T-helper 1 cell treated with Interleukin-12 subunit alpha and Interleukin-12 subunit beta and Interleukin-4 antibody, amounts not matched to agents 30 ng/mL and 1 ng/mL, for 36 hours (primary cell): ENCODE measurements at places on chromosomes 2 and 18. TPM values are rescaled to one million over a fixed set of nuclear protein-coding genes. Genes with fewer than 3 reads are reported as not detected.

HOXD12 gene
- total RNA-seq, result not detected in 2 replicates

IER3IP1 gene
- total RNA-seq, result 12.6 and 13.2 TPM in 2 replicates

MCFD2 gene
- total RNA-seq, result 48.9 and 49.2 TPM in 2 replicates

IL1RL1 gene
- 16.0 and 16.2 TPM in 2 replicates for total RNA-seq

TMEM198 gene
- total RNA-seq, result 1.0 and 1.3 TPM in 2 replicates

WIPF1 gene
- total RNA-seq, result 587 and 588 TPM in 2 replicates

FAM124B gene
- 0.39 and 0.42 TPM in 2 replicates for total RNA-seq

LIMS3 gene
- 0.27 and 0.59 TPM in 2 replicates for total RNA-seq

G6PC2 gene
- total RNA-seq, result not detected in 2 replicates

PTH2R gene
- 0.07 and 0.22 TPM in 2 replicates for total RNA-seq
